ENCODE measurements at places on chromosomes 7 and 10.

- peaks cover 11% of the 10 kb centered on the region for H3K27me3 ChIP-seq
- H3K4me1 ChIP-seq = peaks cover 10% of the 10 kb centered on the region
- H3K36me3 ChIP-seq = no peaks in the 10 kb centered on the region
- no peak overlapping the region for H3K27ac ChIP-seq
- DNase-seq = no peak
These were observed 39.6 kb upstream of the ATP6V0A4 start for GRCh38 chr7:138837627-138838026.

DNA sequence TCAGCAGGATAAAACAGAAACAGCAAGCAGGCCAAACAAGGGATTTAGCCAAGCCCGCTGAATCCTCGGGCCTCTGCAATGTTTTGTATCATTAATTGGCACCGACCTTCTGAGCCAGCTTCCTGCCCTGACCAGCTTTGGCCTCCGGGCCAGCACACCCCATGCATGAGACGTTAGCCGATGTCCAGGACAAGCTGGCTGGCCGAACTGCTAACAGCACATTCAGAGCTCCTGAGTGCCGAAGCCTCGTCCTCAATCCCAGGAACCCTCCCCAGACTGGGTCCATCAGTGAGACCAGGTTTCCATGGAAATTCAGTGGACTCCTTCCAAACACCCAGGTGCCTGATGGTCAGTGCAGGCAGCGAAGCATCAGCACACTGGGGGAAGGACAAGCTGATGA is 134.3 kb upstream of the PFKP start:
- no peaks in the 10 kb centered on the region for H3K36me3 ChIP-seq
- H3K4me3 ChIP-seq = no peak overlapping the region
- H3K27me3 ChIP-seq = peaks cover 2% of the 10 kb centered on the region
- no peak for DNase-seq
- no peak overlapping the region for H3K27ac ChIP-seq

- H3K4me1 ChIP-seq = no peaks in the 10 kb centered on the region
- H3K36me3 ChIP-seq = peaks cover 2% of the 10 kb centered on the region
- DNase-seq = no peak
- no peak overlapping the region for H3K4me3 ChIP-seq
These were observed 53.2 kb upstream of the TMEM140 start for GRCh38 chr7:135094472-135095237.

DNA sequence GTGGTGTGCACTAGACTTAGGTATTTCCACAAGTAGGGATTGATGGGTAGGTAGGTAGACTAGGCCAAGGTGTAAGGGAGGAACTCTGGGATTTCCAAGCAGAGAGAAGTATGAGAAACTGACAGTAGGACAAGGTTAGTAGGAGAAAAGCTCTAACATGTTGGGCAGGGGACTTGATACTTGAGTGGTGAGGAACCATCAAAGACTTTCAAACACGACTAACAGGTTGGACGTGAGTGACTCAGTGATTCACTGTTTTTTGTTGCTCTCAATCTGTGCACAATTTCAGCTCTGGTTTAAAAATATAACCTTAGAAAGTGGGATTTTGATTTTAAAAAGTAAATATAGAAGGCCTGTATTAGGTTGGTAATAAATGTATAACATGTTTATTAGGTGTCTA is 44.4 kb downstream of the KLHDC10 start:
- no peaks in the 10 kb centered on the region for H3K27me3 ChIP-seq
- peaks cover 11% of the 10 kb centered on the region for H3K36me3 ChIP-seq
- peaks cover 2% of the 10 kb centered on the region for H3K4me1 ChIP-seq
- DNase-seq = no peak
- no peak overlapping the region for H3K4me3 ChIP-seq

- H3K4me1 ChIP-seq = no peaks in the 10 kb centered on the region
- H3K27me3 ChIP-seq = no peaks in the 10 kb centered on the region
- H3K27ac ChIP-seq = no peak overlapping the region
- no peaks in the 10 kb centered on the region for H3K36me3 ChIP-seq
- DNase-seq = no peak
These were observed 38.8 kb downstream of the SLC29A3 start for GRCh38 chr10:71357792-71358265.

GRCh38 chr7:17041324-17041723 is 159.5 kb upstream of the AGR3 start:
- DNase-seq = no peak
- H3K27ac ChIP-seq = no peak overlapping the region
- peaks cover 2% of the 10 kb centered on the region for H3K36me3 ChIP-seq
- peaks cover 24% of the 10 kb centered on the region for H3K4me1 ChIP-seq

DNA sequence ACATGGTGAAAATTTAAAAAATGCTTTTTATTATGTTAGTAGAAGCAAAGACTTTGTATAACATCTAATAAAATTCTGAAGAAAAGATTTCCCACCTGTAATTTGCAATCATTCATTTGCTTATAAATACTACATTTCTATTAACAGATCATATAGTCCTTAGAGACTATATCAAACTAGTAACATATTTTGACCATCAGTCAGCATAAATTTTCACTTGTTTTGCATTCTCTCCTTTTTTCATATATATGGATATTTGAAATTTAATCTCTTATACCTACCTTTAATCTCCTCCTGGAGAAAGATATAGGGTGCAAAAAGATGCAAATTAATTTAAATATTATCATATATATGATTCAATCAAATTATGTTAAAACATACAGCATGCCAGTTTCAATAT is 16.9 kb upstream of the TAS2R16 start:
- no peaks in the 10 kb centered on the region for H3K4me1 ChIP-seq
- H3K27me3 ChIP-seq = no peaks in the 10 kb centered on the region
- no peak for DNase-seq

DNA sequence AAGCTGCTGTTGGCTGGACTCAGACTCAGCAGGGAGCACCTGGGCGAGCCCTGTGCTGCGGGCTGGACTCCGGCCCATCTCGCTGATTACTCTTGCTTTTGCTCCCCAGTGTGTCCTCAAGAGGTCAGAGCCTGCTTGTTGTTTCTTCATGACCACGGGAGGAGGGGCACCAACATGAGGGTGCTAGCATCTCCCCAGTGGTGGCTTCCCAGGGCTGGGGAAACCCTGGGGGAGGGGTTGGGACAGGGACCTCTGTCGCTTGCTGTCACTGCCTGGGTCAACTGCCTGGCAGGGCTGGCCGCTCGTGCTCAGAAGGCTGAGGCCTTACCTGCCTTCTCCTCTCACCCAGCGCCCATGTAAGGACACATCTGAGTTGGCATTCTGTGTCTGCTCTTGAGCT is 152.3 kb upstream of the SHH start:
- no peak for DNase-seq
- H3K4me3 ChIP-seq = no peak overlapping the region
- H3K36me3 ChIP-seq = no peaks in the 10 kb centered on the region
- H3K27ac ChIP-seq = no peak overlapping the region
- peaks cover 30% of the 10 kb centered on the region for H3K4me1 ChIP-seq
- H3K27me3 ChIP-seq = peaks cover 19% of the 10 kb centered on the region

DNA sequence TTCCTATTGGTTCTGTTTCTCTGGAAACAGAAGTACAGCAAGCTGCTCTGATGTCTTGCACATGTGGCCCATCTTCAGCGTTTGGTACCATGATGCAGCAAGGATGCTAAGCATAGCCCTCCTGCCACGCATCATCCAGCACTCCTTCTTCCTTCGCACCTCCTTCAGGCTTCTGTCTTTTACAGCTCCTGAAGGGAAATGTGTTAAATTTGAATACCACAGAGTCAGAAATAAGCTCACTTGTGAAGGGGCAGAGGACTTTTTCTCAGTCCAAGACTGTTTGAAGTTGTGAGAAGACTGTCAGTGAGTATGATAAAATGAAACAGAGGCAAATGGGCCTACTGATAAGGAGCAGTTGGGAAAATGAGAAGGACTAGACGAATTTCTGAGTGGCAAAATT is 20.7 kb downstream of the TSPAN13 start:
- H3K4me1 ChIP-seq = no peaks in the 10 kb centered on the region
- H3K27ac ChIP-seq = no peak overlapping the region
- no peaks in the 10 kb centered on the region for H3K36me3 ChIP-seq
- no peak overlapping the region for H3K4me3 ChIP-seq
- DNase-seq = no peak

DNA sequence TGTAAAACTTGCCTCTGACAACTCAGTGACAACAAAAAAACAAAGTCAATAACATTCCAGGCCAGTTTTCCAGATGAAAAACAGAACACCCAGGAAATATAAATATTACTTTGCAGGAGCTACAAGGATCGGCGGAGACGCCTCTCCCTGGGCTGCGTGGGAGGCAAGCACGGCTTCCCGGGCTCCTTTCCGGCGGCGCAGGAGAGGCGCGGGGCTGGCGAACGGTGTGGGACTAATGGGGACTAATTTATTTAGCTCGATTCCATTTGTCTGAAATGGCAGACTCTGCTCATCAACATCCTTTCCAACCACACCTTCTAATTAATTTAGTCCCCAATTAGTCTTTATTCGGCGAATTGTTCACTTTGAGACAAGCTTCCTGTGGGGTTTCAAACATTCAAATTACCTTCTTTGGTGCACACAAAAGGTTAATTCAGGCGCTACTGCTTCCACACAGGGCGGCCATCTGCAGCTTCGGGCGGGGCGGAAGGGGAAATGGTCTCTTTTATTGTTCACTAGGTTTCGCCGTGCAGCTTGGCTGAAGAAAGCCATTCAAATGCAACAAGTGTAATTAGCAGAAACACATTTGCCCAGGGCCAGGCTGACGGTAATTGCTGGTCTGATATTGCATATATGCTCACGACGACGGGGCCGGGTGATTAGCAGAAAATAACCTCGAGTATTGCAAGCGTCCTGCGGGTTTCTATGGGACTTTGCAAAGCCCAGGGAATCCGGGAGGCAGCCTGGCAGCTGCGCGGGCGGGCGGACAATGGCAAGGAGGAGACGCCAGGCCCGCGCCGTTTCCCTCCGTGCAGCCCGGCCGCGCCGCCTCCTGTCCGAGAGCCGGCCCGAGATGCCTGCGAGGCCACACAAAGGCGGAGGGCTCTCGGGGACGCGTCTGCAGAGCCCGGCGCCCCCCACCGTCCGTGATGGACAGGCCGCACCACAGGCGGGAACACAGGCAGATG is 270.1 kb downstream of the PTPRN2 start:
- peaks cover 3% of the 10 kb centered on the region for H3K27me3 ChIP-seq
- no peak overlapping the region for H3K4me3 ChIP-seq
- no peak for DNase-seq
- H3K27ac ChIP-seq = no peak overlapping the region

DNA sequence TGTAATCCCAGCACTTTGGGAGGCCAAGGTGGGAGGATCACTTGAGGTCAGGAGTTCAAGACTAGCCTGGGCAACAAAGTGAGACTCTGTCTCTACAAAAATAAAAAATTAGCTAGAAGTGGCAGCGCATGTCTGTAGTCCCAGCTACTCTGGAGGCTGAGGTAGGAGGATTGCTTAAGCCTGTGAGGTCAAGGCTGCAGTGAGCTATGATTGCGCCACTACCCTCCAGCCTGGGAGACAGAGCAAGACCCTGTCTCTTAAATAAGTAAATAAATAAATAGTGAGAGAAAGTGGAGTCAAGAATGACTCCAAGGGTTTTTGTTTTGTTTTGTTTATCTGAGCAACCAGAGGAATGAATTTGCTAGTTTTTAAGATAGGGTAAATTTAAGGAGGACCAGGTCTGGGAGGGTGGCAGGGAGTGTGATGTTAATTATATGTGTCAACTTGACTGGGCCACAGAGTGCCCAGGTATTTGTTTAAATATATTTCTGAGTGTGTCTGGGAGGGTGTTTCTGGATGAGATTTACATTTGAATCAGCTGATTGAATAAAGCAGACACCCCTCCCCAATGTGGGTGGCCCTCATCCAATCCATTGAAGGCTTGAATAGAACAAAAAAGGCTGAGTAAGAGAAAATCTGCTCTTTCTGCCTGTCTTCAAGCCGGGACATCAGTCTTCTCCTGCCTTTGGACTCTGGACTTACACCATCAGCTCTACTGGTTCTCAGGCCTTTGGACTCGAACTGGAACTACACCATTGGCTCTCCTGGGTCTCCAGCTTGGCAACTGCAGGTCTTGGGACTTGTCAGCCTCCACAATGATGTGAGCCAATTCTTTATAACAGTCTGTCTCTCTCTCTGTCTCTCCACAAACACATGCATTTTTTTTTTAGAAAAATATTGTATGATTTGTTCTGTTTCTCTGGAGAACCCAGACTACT is 23.5 kb downstream of the IMPDH1 start:
- no peaks in the 10 kb centered on the region for H3K36me3 ChIP-seq
- DNase-seq = no peak
- no peaks in the 10 kb centered on the region for H3K27me3 ChIP-seq
- no peak overlapping the region for H3K4me3 ChIP-seq

GRCh38 chr10:81865581-81865980 is 9.4 kb upstream of the NRG3 start:
- H3K4me1 ChIP-seq = no peaks in the 10 kb centered on the region
- no peaks in the 10 kb centered on the region for H3K27me3 ChIP-seq
- H3K27ac ChIP-seq = no peak overlapping the region
- no peaks in the 10 kb centered on the region for H3K36me3 ChIP-seq
- no peak for DNase-seq
- H3K4me3 ChIP-seq = no peak overlapping the region

GRCh38 chr7:142539901-142540300 is 209.4 kb upstream of the PRSS1 start:
- peak overlapping the region; percentile 74 for H3K27ac ChIP-seq
- no peaks in the 10 kb centered on the region for H3K27me3 ChIP-seq
- H3K4me1 ChIP-seq = peaks cover 37% of the 10 kb centered on the region
- no peak for DNase-seq
- H3K36me3 ChIP-seq = no peaks in the 10 kb centered on the region

- H3K4me1 ChIP-seq = no peaks in the 10 kb centered on the region
- H3K27me3 ChIP-seq = no peaks in the 10 kb centered on the region
- H3K4me3 ChIP-seq = no peak overlapping the region
- DNase-seq = no peak
These were observed 22.8 kb downstream of the MARCHF5 start for GRCh38 chr10:92313750-92314149.

- DNase-seq = no peak
- H3K27me3 ChIP-seq = no peaks in the 10 kb centered on the region
- H3K4me3 ChIP-seq = no peak overlapping the region
- peak overlapping the region; percentile 77 for H3K27ac ChIP-seq
These were observed 98.7 kb upstream of the PPIF start for GRCh38 chr10:79248341-79249185.

- no peaks in the 10 kb centered on the region for H3K36me3 ChIP-seq
- peaks cover 3% of the 10 kb centered on the region for H3K27me3 ChIP-seq
- no peak overlapping the region for H3K4me3 ChIP-seq
- no peak overlapping the region for H3K27ac ChIP-seq
These were observed 12.0 kb downstream of the COL1A2 start for GRCh38 chr7:94406696-94407095.

GRCh38 chr10:45550903-45551786 is 121.4 kb downstream of the ZFAND4 start:
- H3K36me3 ChIP-seq = peaks cover 3% of the 10 kb centered on the region
- H3K4me3 ChIP-seq = no peak overlapping the region
- no peak for DNase-seq
- peaks cover 11% of the 10 kb centered on the region for H3K4me1 ChIP-seq

- no peak overlapping the region for H3K4me3 ChIP-seq
- no peak overlapping the region for H3K27ac ChIP-seq
- no peak for DNase-seq
- H3K4me1 ChIP-seq = no peaks in the 10 kb centered on the region
- no peaks in the 10 kb centered on the region for H3K36me3 ChIP-seq
These were observed 33.5 kb upstream of the PDZD8 start for GRCh38 chr10:117408436-117409384.

- no peak for DNase-seq
- H3K36me3 ChIP-seq = no peaks in the 10 kb centered on the region
- no peak overlapping the region for H3K27ac ChIP-seq
- H3K27me3 ChIP-seq = no peaks in the 10 kb centered on the region
- H3K4me1 ChIP-seq = no peaks in the 10 kb centered on the region
These were observed 99.7 kb downstream of the PAXIP1 start for GRCh38 chr7:154903083-154903731.

GRCh38 chr10:110176141-110177030 is 31.0 kb upstream of the MXI1 start:
- H3K4me1 ChIP-seq = peaks cover 2% of the 10 kb centered on the region
- H3K27me3 ChIP-seq = peaks cover 49% of the 10 kb centered on the region
- H3K4me3 ChIP-seq = no peak overlapping the region
- no peak for DNase-seq
- H3K36me3 ChIP-seq = no peaks in the 10 kb centered on the region
